T-helper 2 cell treated with Interferon-gamma antibody and Interleukin-4, amounts not matched to agents 5 μg/mL and 100 μg/mL, for 36 hours (primary cell): ENCODE measurements at places on chromosomes 11 and 22.

- DNase-seq = no peak
These were observed 505.2 kb downstream of the NTM start for GRCh38 chr11:131875611-131876010.

GRCh38 chr22:25955323-25955722 lies 213.3 kb downstream of the MYO18B start:
- DNase-seq = no peak

DNA sequence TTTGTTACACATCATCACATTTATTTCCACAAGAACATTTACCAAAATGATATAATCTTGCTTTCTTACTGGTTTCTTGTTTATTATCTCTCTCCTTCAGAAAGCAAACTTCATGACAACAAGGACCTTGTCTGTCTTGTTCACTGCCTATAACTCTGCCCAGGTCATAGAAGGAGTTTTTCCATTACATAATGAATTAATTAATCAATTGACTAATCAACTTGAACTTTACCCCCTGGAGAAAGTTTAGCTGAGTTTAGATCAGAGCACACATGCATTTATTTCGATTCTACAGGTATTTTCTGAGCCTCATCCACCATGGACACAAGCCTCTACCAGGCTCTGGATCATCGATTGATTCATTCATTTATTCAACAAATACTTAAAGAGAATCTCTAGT lies 6.3 kb upstream of the PRG2 start:
- DNase-seq = no peak

GRCh38 chr11:128021349-128022006 lies 565.9 kb downstream of the ETS1 start:
- no peak for DNase-seq

DNA sequence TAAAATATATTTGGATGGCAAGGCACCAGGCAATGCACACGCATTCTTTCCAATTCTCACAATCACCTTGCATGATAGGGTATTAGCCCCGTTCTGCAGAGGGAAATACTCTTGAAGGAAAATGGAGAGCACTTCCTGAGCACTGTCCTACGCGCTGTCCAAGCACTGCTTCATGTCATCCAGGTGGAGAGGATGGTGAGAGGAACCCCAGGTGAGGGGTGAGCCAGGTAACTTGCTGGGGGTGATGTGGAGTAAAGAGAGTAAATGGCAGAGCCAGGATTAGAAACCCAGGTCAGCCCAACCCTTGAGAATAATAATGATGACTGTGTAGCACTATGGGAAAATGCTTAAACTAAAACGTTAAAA lies 711 bp upstream of the PACSIN2 start:
- DNase-seq = no peak

- no peak for DNase-seq
These were observed 1.2 kb downstream of the DCHS1 start for GRCh38 chr11:6654281-6655019.

GRCh38 chr22:45240104-45240809 lies 437 bp downstream of the KIAA0930 start:
- DNase-seq = peak; percentile 15

DNA sequence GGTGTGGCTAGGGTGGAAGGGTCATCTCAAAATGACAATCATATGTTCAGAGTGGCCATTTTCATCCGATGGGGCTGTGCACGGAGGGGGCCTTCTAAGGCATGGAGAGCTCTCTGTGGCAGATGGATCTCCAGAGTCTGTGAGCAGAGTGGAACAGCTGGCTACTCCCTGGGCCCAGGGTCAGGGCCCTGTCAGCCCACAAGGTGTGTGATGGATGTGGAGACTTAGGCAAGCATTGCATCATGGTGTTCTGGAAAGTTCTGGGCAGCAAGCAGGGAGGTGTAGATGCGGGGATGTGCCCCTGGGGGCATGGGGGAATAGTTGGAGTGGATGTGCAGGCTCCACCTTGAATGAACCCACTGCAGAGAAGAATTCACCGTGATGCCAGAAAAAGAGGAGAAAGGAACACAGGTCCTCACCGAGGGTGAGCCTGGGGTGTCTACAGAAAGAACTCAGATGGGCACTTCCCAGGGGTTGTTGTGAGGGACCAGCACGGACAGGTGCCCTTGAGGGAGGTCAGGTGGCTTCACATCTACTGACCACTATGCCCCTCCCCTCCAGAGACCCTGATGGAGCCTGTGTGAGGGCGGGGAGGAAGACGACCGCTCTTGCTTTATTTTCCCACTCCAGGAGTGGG lies 51.1 kb downstream of the CHRDL2 start:
- DNase-seq = no peak

DNA sequence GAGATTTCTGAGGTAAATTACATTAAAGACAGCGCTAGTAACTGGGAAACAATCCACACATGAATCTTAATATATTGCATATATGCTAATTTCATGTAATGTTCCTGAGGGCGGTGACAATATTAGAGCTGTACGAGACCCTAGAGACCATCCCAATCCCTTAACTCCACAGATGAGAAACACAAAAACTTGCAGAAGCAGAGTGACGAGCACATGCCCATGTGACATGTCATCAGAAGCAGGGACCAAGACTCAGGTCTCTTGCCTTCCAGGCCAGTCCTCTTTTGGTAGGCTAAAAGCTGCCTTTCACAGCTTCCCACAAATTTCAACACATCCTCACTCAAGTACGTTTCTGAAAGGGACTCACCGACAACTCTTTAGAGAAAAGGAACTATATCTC lies 11.8 kb downstream of the MAPK1 start:
- no peak for DNase-seq

DNA sequence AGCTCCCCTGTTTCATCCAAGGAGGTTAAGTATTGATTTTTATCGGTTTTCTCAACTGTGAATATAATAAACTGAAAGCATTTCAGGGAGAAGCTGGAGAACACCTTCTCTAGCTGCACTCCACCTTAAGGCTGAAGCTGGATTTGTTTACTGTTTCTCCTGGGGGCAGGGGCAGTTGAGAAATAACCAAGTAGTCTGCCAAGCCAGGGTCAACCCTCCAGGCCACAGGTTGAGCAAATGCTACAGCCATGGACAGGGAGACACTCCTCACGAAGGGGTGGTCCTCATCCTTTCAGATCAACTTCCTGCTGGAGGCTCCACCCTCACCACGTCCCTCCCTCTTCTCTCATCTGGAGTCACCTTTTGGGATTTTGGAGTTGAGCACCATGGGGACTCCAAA lies at the start of gene TTC36:
Gene TTC36 (plus strand): TSS at position 366 of the 400 bp plus-strand sequence. CDS start 21 bp downstream, at position 387.
- DNase-seq = no peak

GRCh38 chr11:114163229-114163631 lies 103.7 kb downstream of the ZBTB16 start:
- DNase-seq = no peak

DNA sequence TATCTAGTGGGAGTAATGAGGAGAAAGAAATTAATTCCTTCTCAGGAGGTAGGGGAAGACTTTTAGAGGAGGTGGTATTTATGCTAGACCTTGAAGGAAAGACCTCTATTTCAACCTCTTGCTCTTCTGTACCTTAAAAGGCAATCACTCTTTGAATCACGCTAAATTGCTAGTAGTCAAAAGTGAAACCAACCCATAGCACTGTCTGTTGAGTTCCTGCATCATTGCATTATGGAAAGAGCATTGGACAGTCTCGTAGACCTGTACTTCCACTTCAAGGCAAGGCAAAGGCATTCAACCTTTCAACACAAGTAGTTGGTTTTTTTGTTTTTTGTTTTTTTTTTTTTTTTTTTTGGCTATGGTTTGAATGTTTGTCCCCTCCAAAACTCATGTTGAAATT lies 770.4 kb downstream of the ETS1 start:
- DNase-seq = no peak

GRCh38 chr11:86610559-86611341 lies 61.7 kb downstream of the ME3 start:
- DNase-seq = no peak

GRCh38 chr22:23750367-23750713 lies 572 bp downstream of the ZNF70 start:
- DNase-seq = no peak

DNA sequence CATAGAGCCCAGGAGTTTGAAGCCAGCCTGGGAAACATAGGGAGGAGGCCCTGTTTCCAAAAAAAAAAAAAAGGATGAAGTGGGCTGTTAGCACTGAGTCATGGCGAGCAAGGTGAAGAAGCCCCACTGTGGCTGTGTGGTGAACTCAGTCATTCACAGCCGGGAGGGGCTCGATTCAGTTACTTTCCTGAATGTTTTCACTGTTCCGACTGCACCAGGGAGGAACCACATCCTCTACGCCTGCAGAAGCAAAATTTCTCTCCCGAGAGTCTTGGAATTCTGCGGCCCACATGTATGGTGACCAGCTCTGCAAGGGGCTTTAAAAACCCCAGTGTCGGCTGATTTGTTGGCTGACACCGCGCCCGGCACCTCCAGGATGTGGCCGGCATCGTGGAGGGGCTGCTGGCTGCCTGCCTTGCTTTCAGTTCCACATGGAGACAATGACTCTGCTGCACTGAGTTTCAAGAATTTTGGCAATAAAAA lies 27.8 kb upstream of the GRAMD4 start:
- peak; percentile 64 for DNase-seq

DNA sequence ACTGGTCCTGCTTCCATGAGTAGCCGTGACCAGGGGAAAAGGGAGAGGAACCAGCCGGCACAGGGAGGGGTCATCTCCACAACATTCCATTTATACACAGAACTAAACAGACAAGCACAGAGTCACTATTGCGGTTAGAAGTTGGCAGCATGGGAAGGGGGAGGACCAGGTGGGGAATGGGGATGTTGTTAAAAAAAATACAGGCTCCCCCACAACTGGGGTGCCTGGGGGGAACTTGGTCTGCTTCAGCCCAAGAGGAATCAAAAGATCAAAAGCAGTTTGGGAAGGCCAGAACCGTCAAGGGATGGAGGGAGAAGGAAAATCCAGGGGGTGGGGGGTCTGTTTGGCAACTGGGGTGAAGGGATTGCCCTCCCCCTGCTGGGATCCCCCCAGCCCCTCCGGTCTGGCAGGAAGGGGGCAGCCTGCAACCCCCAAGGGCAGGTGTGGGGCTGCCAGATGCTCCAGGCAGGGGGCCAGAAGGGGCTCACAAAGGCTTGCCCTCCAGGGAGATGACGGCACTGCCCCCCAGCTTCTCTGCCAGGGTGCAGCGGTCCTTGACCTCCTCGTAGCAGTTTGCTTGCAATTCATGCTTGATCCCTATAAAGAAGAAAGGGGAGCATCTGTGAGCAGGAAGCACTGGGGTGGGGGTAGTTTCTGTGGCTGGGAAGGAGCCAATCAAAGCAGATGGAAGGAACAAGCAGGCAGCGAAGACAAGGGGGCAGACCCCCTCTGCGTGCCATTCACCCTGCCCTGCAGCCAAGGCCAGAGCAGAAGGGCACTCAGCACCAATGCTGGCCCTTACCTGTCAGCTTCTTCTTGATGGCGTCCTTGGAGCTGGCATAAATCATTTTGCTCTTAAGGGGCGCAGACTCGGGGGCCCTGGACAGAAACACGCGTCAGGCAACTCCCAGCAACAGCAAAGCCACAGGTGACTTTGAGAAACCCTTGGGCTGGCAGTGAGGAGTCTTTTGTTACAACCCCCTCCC lies 2.8 kb downstream of the CFL1 start:
- no peak for DNase-seq

DNA sequence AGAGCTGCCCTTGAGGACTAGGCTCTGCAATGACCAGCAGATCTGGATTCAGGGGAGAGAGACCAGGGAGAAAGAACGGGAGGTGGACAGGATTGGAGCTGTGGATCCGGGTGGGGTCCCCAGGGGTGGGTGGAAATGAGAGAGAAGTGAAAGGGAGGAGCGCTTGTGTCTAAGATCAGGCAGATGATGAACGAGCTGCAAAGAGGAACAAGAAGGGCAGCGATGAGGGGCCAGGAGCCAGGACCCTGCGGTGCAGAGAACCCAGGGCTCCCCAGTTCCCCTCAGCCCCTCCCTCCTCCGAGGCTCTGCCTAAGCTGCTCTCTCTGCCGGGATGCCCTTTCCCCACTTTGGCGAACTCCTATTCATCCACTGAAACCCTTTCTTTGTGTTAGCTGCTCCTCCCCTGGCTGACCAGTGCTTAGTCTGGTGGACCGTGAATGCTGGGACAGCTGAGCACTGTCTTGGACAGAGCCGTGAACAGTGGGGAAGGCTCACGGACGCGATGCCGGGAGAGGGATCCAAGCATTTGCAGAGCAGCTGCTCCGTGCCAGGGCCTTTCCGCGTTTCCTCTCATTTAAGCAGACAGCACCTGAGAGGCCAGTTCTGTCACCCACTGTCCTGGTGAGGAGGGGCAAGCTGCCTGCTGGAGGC lies 35.9 kb downstream of the SHISAL1 start:
- no peak for DNase-seq

DNA sequence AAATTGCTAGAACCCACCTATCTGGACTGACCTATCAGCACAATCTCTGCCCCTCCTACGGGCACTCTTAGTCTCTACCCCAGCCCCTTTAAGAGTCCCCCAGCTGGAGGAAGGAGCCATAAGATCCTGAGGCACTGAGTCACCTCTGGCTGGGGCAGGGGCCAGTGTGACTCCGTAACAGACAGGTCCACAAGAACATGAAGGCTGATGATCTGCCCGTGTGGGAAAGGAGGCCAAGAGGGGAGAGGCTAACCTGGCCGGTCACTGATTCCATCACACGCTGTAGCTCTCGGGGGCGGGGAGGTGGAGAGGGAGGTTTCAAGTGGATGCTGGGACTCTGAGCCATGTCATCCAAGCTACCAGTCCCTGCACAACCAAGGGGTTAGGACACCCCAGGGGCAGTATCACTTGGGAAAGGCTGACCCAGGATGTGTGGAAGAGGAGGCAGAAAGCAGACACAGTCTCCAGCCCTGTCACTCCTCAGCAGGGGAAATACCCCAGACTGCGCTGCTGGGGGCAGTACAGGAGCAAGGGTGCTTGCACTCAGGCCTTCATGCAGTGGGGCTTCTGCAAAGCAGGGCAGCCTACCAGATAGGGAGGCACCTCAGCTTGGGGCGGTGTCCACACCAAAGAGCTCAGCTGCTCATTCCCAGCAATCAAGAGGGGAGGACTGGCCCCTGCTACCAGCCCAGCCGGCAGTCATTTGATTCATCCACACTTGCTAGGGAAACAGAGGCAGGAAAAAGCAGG lies 22.3 kb downstream of the ARHGAP1 start:
- no peak for DNase-seq

DNA sequence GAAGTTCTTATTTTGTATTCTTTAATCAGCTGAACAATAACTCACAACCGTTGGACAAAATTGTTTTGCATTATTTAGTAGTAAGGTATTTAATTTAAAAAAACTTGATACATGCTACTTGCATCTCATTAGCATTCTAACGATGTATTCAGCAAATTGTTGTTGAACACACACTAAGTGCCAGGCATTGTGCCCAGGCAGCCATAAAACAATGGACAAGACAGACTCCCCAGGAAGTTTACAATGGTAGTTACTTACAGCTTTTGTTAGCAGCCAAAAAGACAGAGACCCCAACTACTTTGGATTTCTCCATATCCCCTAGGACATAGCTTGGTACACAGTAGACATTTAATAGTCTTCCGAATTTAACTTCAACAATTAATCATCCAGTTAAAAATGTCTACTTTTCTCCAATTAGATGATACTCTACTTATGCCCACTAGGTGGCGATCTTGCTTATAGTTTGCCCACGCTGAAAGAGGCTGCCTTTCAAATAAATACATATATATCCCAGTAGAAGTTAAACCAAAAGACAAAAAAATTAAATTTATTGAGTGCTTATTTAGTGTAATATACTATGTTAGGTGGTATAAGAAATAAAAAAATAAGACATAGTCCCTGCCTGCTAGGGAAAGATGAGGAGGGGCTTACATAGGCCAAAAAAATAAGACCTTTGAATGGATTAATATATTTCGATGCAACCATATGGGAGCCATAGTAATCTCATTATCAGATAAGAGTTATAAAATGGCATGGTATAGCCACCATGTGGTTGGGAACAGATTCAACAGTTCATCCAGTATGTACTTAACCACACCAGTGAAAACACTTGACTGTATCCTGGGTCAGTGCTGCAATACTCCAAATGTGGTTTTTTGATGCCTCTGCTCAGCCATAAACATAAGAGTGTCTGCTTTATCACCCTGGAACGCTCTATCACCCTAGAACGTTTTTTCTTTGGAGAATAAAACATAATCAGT lies 2.0 kb upstream of the FJX1 start:
- no peak for DNase-seq
